ENCODE measurements at places on chromosomes 12 and 14.
A peak's percentile ranks its signal among the peaks of the same experiment; 100 is the strongest.

GRCh38 chr14:70957710-70958109 lies 50.5 kb downstream of the PCNX1 start:
- no peak for DNase-seq

DNA sequence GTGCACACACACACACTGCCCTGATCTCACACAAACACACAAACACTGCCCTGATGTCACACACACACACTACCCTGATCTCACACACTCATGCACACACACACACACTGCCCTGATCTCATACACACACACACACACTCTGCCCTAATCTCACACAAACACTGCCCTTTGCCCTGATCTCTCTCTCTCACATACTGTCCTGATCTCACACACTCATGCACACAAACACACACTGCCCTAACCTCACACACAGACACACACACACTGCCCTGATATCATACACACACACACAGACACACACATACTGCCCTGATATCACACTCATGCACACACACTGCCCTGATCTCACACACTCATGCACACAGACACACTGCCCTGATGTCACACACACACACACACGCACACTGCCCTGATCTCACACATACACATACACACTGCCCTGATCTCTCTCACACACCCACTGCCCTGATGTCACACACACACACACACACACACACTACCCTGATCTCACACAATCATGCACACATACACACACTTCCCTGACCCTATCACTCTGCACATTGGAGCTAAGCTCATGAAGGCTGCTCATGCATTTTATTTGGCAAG lies 97.6 kb upstream of the DIO3 start:
- no peak for DNase-seq

DNA sequence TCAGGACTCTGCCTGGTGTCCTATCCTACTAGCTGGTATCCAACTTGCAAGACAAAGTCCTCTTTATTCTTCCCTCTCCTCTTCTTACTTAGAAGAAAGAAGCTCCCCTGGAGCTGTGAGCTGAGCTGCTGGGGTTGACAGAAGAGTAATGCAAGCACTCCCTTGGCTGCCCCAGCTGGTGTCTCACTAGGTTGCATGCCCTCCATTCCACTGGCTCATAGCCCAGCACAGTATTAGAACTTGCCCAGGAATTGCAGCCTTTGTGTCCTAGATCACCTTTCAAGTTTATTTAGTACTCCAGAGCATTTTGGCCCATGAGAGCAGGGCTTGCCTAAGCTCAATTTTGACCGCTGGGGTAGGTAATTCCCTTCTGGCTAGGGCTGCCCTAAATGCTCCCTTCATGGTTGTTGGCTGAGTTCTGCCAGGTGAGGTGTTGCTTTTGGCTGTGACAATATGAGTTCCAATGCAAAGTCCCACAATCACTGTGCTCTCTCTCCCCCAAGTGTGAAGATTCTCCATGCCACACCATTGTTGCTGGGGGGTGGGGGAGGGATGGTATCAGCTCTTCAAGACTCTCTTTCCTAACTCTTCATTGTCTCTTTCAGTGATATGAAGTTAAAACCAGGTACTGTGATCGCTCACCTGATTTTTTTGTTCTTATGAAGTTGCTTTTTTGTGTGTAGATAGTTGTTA lies 317.4 kb upstream of the DDHD1 start:
- DNase-seq = no peak

DNA sequence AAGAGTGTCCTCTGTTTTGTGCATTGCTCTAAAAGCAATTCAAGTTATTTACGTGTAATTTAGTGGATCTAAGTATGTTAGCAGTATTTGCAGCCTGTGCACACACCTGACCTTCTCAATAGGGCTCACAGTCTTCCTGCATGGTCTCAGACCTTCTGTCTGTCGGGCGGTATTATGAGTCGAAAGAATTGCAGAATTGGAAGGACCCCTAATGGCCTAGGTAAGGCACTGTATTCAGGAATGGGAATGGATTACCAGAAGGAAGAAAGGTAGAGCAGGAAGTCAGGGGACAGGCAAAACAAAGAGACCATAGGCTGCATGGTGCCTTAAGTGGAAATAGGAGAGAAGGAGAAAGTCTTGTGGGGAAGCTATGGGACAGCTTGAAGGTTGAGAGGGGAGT lies 341.6 kb downstream of the VRK1 start:
- no peak for DNase-seq

- no peak for DNase-seq
Observed at GRCh38 chr12:82132390-82132789, 225.8 kb downstream of the CCDC59 start.

- DNase-seq = peak; percentile 15
Observed at GRCh38 chr12:40446385-40446784, 221.6 kb downstream of the LRRK2 start.

DNA sequence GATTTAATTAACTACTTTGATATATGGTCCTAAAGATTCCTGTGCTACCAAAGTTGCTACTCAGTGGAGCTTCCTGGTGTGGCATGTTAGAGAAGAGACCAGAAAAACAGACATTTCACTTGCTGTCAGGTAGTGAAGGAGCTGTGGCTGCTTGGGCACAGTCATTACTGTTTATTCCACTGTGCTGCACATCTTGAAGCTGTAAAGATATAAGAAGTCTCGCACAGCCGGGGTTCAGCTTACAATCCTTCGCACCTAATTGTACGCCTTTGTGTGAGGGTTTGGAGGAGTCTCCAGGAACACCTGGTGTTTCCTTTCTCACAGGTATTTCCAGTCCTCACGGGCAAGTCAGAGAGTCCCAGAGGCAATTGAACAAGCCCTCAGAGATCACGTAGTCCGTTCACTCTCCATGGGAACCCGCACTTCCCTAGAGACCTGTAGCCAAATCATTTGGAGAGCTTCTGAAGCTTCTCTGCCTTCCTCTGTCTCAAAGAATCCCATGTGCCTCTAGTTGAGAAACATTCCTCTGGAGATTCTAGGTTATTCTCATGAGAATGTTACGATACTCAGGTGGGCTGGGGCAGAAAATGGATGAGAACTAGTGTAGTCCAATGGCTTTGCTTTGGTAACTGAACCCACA lies 4.1 kb downstream of the EVL start:
- DNase-seq = no peak

GRCh38 chr12:111728795-111729194 lies 37.9 kb upstream of the ALDH2 start:
- DNase-seq = no peak

DNA sequence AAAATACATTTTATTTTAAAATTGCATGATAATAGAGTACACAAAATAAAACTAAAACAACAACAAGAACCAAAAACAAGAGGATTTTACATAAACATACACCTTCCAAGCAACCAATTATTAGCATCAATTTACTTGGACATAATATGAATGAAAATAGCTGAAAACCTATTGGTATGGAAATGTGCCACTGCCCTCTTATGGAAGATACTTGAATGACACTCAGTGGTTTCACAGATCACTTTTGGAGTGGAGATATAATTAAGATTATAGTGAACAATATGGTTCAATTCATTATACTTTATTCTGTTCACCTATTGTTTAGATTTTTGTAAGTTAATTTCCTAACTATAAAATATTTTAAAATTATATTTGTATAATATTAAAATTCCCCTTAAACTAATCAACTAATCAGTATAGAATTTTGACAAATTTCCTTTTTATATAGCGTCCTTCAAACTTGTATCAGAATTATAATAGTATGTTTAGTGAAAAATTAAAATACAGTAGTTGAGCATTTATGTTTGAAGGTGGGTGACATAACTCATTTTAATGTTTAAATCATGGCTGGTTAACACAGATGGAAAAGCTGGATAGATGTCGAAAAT lies 70.1 kb downstream of the SLC6A15 start:
- peak; percentile 37 for DNase-seq

GRCh38 chr12:87163122-87163521 lies 866.1 kb downstream of the C12orf50 start:
- DNase-seq = no peak

DNA sequence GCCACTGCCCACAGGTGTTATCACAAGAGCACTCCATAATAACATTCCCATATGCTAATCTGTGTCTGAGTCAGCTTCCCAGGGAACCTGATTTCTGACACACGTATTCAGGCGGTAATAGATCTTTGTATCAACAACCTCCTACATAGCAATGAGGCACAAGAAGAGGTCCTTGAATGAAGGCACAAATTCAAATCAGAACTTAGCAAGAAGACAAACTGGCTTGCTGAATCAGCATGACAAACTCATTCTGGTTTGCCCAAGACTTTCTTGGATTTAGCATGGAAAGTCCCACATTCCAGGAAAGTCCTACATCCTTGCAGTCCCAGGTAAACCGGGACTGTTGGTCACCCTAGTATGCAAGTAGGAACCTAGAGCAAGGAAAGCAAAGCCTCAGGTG lies 33.9 kb upstream of the RNU6-7 start:
- no peak for DNase-seq

GRCh38 chr12:111141205-111141604 lies 220.8 kb upstream of the MYL2 start:
- no peak for DNase-seq

DNA sequence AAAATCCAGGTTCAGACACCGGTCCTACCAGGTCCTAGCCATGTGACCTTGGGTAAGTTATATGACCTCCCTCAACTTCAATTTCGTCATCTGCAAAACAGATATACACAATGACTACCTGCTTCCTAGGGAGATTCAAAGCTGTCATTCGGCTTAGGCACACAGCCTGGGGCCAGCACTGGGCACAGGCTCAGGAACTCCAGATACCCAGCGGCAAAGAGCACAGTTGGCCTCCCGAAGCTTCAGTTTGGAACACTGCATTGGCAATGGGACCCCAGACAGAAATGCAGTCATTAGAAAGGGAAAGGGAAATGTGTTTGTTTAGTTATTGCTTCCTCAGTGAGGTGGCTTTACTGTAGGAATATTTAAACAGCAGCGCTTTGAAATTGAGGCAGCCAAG lies 11.4 kb downstream of the PLEKHG6 start:
- DNase-seq = no peak

- no peak for DNase-seq
Observed at GRCh38 chr12:8127138-8127537, 3.7 kb downstream of the CLEC4A start.

DNA sequence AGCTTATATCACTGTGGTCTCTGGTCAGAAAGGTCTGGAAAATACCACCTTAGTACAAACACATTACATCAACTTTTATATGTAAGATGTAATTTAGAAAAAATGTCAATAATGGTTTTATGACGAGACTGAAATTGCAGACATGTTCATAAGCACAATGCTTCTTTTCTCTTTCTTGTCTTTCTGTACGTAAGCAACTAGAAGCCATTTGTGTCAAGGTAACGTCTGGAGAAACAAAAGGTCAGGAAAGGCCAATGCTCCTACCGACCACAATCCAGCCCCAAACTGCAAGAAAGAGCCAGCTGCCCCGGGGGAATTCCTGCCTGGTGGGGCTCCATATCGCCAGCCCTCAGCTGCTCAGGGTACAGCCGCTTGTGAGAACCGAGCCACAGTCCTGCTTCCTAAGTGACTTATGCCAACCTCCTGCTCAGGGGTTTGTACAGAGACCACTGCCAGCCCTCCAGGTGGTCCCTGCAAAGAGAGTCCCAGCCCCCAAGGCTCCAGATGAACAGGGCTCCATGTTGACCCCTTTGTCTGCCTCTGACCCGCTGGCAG lies 6.3 kb downstream of the ZNF839 start:
- no peak for DNase-seq

- no peak for DNase-seq
Observed at GRCh38 chr12:132954471-132955048, 1.5 kb downstream of the ZNF605 start.

- DNase-seq = no peak
Observed at GRCh38 chr14:49516286-49516685, 69.9 kb downstream of the RPS29 start.

- DNase-seq = no peak
Observed at GRCh38 chr12:12791756-12792369, 6.4 kb downstream of the APOLD1 start.

DNA sequence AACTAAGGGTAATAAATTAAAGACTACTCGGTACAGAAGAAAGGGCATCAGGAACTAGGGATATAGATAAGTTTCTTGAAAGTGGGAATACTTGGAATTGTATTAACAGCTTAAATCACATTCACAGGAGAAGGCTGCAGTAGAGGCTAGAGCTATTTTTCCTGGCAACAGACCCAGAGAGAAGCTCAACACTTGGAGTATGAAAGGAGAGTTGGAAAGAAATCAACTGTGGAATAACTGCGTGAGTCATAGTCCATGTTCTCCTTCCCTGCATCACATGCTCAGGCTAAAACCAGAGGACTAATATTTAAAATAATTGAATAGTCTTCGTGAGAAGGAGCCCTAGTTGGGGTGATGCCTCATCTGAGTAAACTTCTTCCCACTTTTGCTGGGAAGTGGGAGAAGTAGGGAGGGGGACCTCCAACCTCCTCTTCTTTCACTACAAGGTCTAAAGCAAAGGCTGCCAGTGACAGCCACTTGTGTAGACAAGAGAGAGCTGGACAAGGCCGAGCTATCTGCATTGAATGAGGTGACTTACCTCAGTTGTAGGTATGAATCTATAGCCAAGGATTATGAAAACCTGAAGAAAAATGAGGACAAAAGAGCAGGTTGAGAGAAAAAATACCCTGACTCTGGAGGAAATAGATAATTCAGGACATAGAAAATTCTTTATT lies 32.7 kb downstream of the DYRK2 start:
- no peak for DNase-seq

GRCh38 chr12:24902511-24903328 lies 46.2 kb downstream of the BCAT1 start:
- DNase-seq = peak; percentile 60

GRCh38 chr14:25868521-25869314 lies 729.1 kb downstream of the NOVA1 start:
- no peak for DNase-seq

All from suppressor macrophage treated with lipopolysaccharide for 4 hours (primary cell).